GM23338 (cell line): ENCODE measurements at places on chromosomes 3 and 15. TPM values are rescaled to one million over a fixed set of nuclear protein-coding genes. Genes with fewer than 3 reads are reported as not detected.

GRCh38 chr3:133479895-133480669 is 80.2 kb downstream of the BFSP2 start:
- no peak for DNase-seq

DNA sequence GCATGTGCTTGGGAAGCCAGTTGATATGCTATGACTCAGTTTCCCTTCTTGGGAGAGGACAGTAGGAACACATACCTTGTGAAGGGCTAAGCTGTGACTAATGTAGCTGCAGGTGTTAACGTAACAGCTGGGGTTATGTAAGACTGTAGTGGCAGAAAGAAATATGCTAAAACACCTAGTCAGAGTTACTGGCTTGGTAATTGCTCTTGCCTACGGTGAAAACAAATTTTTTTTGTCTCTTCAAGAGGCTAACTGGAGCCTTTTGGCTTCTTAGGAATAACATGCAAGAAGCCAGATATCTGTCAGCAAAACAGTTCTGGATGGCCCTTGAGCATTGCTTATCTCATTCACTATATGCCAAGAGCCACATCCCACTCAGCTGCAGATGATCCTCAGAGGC is 1.4 kb downstream of the MAPKBP1 start:
- no peak for DNase-seq

- no peak for DNase-seq
Observed at GRCh38 chr3:186967686-186968085, 37.4 kb downstream of the ST6GAL1 start.

DNA sequence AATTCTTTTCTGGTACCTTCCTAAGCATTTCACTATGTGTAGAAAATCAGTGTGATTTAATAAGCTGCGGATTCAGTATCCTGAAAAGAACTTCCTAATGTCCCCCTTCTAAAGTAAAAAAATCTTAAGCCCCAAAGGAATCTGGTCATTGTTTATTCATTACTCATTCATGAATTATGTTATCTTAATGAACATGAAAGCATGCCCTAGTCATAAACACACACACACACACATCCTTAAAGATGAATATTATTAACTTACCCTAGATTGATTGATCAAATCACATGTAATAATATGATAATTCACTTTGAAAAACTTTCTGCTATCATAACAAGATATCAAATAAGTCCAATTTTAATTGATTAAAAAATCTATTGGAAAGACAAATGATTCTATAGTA is 96.4 kb upstream of the BFSP2 start:
- DNase-seq = no peak

- DNase-seq = no peak
Observed at GRCh38 chr15:95653361-95653805, 677.1 kb upstream of the NR2F2 start.

DNA sequence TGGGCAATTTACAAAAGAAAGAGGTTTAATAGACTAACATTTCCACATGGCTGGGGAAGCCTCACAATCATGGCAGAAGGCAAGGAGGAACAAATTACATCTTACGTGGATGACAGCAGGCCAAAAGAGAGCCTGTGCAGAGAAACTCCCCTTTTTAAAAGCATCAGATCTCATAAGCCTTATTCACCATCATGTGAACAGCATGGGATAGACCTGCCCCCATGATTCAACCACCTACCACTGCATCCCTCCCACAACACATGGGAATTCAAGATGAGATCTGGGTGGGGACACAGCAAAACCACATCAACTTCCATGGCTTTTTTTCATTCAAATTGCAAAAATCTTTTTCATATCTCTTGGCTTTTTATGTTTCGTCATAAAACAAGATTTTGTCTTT is 67.6 kb upstream of the GADL1 start:
- no peak for DNase-seq

DNA sequence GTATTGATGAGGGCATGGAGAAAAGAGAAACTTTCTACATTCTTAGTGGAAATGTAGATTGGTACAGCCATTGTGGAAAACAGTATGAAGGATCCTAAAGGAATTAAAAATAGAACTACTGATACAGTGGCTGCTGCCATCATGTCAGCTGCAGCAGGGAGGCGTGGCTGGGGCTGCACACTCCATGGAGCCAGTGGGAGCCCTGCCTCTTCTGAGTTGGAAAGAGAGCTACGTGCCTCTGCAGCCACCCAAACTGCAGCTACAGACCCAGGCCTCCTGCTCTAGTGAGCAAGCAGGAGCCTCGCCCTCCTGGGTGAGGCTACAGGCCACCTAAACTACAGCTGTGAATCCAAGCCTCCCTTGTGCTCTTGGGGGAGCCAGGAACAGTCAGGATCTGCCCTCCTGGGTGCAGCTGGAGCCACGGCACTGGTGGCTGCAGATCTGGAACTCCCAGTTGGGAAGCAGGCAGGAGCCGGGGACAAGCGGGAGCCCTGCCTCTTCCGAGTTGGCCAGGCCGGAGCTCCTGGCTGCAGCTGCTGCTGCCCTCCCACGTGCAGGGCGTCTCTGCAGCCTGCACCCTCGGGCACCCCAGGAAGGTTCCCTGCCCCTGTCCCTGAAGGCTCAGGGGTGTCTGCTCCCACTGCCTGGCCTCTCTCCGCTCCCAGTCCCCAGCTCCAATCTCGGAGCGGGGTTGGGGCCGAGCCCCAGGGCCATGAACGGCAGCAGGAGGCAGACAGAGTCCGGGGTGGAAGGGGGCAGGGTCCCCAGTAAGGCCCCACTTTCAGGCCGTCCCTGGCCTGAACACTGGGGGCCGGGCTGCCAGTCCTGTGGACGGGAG is 64.5 kb downstream of the THBS1 start:
- DNase-seq = no peak

- no peak for DNase-seq
Observed at GRCh38 chr15:52234596-52235541, 43.7 kb upstream of the GNB5 start.

- no peak for DNase-seq
Observed at GRCh38 chr3:11145888-11146287, 8.4 kb upstream of the HRH1 start.

- DNase-seq = peak; percentile 74
Observed at GRCh38 chr15:45635191-45635638, 386 bp downstream of the SQOR start.

DNA sequence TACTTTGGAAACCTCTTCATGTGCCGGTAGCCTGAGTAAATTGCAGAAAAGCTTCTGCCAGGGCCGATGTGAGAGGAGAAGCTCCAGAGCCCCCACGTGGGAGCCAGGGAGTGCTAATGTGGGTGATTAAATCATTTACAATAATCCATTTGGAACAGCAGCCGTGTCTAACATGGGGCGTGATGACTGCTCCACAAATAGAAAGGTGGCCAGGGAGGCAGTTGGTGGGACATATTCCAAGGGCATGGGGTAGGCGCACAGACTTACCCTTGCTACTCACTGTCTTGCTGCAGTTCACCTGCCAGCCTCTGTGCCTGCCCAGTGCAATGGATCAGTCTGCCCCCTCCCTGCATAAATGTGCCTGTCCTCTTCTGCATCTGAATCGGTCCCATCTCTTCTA is 39.3 kb upstream of the INSYN1 start:
- no peak for DNase-seq

- DNase-seq = peak; percentile 79
Observed at GRCh38 chr15:75640483-75641178, 607 bp upstream of the IMP3 start.

DNA sequence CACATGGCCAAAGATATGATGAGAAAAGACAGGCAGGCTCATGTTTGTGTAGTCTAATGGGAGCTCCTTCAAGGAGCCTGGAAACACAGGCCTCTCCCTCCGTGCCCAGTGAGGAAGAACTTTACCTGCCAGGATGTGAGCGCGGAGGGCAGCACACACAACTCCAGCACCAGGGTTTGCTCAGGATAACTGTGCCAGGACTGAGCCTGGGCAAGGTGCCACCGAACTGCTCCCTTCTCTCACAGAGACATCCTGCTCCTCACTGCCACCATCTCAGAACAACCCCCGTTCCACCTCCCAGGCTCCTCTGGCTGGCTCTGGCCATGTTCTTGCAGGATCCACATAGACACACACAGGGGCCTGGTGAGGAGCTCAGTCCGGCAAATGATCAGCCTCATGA is 87.4 kb downstream of the NUP210 start:
- DNase-seq = no peak

GRCh38 chr3:33488246-33488645 is 48.0 kb upstream of the UBP1 start:
- DNase-seq = peak; percentile 9

DNA sequence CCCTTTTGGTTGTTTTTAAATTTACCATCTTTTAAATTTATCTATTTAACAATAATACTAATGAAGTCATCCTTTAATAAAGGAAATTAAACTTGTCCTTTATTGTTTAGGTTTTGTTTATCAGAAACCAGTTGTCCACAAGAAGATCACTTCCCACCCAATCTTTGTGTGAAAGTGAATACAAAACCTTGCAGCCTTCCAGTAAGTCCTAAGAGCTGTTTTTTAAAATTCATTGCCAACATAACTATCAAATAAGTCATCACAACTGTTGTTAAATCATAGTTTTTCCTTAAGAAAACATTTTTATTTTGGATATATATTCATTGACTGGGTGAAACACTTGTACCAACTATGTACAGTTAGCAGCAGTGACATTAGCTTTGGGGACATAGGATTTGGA is 59.4 kb downstream of the CALML4 start:
- DNase-seq = no peak

GRCh38 chr3:24128199-24129005 is 183.3 kb downstream of the NR1D2 start:
- no peak for DNase-seq

DNA sequence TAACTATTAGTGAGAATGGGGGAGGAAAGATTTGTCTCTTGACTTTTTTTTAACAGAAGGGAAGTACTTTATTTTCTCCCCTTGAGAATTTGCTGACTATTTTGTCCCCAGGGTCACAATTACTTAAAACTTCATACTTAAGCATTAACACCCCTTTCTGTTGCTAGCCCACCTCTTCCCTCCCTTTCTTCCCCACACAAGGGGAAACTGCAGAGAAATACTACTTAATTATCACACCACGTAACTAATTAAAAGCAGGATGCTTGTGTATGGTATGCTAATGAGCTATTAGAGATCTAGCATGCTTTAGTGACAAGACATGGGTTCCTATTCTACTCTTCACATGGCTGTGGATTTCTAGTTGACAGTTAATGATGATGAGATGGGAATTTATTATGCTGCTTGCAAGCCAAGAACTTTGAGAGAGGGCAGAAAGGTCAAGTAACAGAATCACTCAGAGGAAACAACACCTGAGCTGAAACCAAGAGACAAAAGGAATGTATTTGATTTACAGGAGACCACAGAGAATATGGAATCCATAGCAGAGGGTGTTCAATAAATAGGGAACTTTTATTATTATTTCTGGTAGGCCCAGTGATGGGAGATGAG is 179.2 kb downstream of the LSAMP start:
- no peak for DNase-seq

DNA sequence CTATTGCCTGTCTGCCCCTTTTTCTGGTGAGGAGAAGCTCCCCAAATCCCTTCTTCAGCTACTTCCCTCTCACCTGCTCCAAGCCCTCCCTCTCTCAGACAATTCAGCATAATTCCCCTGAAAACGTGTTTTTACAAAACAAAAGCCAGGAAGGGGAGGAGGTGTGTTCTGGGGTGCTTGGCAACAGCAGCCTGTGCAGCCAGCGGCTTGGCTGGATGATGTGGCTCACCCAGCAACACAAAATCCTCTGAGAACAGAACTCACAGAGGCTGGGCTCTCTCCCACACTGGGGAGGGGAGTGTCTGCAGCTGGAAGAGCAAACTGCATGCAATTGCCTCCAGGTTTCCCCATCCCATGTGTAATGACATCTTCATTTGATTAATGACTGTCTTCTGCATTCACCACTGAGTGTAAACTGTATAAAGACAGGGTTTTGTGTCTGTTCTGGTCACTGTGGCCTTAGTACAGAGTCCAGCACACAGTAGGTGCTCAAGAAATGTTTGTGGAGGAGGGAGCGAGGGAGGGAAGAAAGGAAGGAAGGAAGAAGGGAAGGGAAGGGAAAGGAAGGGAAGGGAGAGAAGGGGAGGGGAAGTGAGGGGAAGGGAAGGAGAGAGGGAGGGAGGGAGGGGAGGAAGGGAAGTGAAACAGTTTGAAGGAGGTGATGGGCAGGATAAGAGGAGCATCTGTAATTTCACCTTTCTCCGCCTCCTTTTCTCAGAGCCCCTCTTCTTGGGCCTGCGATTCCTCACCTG is 70.1 kb upstream of the GLCE start:
- DNase-seq = peak; percentile 94

GRCh38 chr3:126446791-126447190 is 28.9 kb downstream of the ZXDC start:
- peak; percentile 28 for DNase-seq

GRCh38 chr3:53071882-53072431 is 26.1 kb upstream of the SFMBT1 start:
- DNase-seq = no peak

GRCh38 chr3:87895983-87896382 is 162.8 kb downstream of the CGGBP1 start:
- peak; percentile 2 for DNase-seq

DNA sequence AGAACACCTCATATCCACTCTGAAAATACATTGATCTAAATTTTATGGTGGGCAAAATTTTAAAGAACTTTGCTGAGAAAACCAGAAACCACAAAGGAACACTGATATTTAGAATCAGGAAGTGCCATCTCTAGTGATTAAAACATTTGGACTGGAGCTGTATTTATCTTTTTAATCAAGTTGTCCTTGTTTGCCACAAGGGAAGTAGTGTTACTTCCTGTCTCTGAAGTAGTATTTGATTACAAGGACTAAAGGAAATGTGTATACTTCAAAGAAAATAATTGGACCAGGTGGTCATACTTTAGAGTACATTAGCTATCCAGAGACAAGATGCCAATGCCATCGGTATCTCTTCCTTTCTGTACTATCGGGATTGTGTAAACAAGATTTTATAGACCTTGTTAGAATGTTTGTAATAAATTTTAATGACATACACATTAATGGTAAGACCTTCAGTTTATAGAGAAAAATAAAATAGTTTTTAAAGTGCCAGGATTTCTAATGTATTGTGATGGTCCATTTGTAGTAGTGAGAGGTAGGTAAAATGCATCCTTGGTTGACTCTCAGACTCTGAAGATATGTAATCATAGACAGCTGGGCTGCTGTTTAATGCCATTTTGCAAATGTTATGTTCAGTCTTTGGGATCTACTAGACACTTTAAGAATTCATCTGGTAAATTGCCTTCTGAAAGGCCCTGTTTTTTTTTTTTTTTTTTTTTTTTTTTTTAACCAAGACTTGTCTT is 131.9 kb downstream of the B3GALNT1 start:
- DNase-seq = no peak

DNA sequence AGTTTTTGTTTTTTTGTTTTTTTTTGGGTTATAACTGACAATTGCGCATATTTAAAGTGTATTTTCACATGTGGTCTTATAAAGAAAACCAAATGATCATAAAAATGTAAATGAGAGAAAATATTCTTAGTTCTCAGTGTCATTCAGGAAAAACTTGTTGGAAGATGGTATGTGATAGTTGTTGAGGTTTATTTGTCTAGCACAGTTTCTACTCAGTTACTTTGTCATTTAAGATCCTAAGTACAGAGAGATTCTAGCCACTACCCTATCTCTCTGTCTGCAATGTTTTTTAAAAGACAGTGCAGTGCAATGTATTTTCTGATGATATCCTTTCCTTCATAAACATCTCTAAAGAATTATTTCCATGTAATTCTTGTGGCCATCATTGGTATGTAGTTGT is 46.1 kb downstream of the AKAP13 start:
- no peak for DNase-seq

The CCDC174 gene
- total RNA-seq = 9.2 and 11.2 TPM in 2 replicates

The TRIM42 gene
- total RNA-seq = not detected in 2 replicates

The SLC24A5 gene
- not detected in 2 replicates for total RNA-seq

The CNTN3 gene
- 0.04 and 0.24 TPM in 2 replicates for total RNA-seq

The RASGRP1 gene
- total RNA-seq = 1.1 and 1.2 TPM in 2 replicates

The GAP43 gene
- total RNA-seq = 16.1 and 22.7 TPM in 2 replicates

The MFAP1 gene
- 18.4 and 24.5 TPM in 2 replicates for total RNA-seq

The RYR3 gene
- total RNA-seq = 0.97 and 1.2 TPM in 2 replicates

The DUSP7 gene
- 14.7 and 15.8 TPM in 2 replicates for total RNA-seq

The TMEM45A gene
- 6.5 and 7.0 TPM in 2 replicates for total RNA-seq

The SLC6A11 gene
- total RNA-seq = 1.1 and 1.2 TPM in 2 replicates
